GM12891 (cell line): ENCODE measurements at places on chromosomes 1 and 21.

GRCh38 chr1:97488530-97488929 lies 432.3 kb downstream of the DPYD start:
- DNase-seq, result no peak

DNA sequence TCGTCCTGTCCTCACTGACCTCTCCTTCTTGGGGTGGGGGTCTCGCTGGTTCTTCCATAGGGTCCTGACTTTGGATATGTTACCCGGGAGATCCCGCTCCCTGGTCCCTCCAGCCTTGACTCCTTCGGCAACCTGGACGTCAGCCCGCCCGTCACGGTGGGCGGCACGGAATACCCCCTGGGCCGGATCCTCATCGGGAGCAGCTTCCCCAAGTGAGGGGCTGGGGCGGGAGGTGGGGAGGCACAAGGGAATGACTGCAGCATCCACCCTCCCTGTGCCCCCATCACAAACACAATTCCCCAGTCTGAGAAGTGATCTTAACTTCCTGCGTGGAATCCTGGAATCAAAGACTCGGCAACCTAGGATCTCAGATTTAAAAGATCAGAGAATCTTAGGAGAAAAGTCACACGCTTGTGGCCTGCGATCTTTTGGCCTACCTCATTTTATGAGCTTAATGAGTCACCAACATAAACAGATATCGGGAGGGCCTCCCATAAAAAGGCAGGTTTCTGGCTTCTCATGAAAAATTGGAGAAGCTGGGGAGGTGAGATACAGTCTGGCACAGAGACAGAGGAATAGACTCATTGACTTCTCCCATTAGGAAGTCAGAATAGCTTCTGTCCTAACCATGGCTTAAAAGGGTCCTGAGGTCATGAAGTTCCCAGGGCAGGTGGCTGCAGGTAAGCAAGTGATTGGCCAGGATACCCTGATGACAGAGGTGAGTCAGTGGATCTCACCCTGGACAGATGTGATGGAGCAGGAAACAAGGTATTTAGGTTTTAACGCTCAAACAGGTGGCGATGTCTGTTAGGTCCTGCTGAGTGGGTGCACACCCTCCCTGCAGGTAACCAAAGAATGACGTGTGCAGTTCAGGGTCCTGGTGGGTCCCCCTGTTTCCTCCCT lies 15.9 kb upstream of the PADI3 start:
- no peak for DNase-seq

GRCh38 chr21:35381743-35382310 lies 332.7 kb upstream of the RUNX1 start:
- no peak for DNase-seq

- DNase-seq, result no peak
Measured at GRCh38 chr1:26083208-26083607, 15.8 kb upstream of the TRIM63 start.

DNA sequence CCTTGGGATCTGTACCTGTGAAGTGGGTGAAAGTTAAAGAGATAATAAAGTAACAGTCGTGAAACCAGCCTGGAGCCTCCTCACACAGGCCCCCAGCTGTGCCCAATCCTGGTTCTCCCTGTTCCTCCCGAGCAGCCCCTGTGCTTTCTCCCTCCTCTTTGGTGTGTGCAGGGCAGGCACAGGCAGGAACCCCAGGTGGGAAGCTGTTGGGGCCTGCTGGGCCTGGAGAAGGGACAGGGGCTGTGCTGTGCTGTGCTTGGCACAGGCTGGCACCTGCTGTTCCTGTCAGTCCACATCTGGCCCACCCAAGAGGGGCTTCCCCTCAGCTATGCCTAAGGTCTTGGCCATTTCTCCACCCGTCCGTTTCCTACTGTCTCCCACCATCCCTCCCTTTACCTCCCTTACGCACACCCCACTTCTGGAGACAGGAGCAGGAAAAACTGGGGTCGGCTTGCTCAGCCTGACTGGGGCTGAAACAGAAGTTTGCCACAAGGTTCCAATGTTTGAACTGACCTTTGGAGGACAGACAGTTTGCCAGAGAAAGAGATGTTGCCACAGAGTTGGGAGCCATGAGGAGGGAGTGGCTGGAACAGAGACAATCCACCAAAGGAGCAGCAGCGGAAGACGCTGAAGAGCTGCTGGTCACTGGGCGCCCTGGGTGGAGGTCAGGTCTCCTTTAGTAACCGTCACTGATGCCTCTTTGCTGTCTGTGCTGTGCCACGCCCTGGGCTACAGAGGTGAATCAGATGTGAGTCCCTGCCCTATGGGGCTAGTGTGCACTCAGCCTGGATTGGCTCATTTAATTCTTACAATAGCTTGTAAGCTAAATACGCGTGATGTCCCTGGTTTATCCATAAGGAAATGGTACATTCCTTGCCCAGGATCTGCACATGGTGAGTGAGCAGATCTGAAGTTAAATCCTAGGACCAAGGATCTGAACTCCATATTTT lies 18.8 kb upstream of the ARTN start:
- DNase-seq, result no peak

- DNase-seq, result no peak
Measured at GRCh38 chr1:26367441-26367840, 5.1 kb downstream of the ZNF683 start.

GRCh38 chr1:150154143-150154542 lies 4.4 kb downstream of the PLEKHO1 start:
- no peak for DNase-seq

GRCh38 chr1:53450225-53450624 lies 9.0 kb upstream of the DMRTB1 start:
- DNase-seq, result no peak

- no peak for DNase-seq
Measured at GRCh38 chr1:153683854-153684253, 5.4 kb downstream of the NPR1 start.

DNA sequence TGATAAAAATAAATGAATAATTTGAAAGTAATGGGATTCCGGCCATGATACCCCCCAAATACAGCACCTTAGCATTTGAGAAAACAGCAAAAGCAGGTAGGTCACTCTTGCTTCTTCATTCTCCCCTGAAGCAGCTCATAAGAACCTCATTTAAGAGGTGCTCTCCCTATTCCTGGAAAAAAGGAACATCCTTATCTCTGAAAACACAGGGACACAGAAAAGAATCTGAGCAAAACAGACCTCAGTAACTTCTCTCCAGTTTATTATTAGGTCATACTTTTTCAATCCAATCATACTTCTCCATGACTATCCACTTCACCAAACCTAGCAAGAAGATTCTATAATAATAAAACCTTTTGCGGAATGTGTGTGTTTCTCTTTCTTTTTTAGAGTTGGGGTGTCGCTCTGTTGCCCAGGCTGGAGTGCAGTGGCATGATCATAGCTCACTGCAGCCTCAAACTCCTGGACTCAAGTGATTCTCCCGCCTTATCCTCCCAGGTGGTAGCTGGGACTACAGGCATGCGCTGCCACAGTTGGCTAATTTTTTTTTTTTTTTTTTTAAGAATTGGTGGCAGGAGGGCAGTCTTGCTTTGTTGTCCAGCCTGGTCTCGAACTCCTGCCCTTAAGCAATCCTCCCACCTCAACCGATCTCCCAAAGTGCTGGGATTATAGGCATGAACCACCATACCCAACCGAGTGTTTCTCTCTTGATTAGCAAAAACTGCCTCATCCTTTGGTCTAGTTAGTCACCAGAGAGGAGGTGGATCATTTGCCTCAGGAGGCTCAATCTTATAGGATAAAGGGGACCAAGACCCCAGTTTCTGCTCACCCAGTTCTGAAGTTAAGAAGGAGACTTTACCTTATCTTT lies 10.6 kb upstream of the TRIM33 start:
- no peak for DNase-seq

DNA sequence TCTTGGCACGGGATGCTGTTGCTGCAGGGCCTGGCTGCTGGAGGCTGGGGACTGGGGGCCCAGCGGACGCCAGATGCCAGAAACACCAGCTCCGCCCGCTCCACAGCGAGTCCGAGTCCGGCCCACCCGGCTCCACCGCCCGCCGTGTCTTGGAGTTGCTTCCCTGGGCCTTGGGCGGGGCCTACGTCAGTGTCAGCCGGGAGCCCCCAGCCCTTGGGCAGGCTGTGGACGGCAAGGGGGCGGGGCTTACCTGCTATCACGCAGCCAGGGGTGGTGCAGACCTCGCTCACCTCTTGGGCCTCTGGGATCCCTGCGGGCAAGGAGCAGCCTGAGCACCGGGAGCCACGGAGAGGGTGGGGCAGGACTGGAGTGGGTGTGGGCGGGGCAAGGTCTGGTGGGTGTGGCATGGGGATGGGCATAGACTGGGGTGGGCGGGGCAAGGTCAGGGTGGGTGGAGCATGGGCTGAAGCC lies 21.8 kb downstream of the MMEL1 start:
- peak; percentile 48 for DNase-seq

GRCh38 chr1:170200621-170201397 lies 55.0 kb downstream of the NTMT2 start:
- no peak for DNase-seq

DNA sequence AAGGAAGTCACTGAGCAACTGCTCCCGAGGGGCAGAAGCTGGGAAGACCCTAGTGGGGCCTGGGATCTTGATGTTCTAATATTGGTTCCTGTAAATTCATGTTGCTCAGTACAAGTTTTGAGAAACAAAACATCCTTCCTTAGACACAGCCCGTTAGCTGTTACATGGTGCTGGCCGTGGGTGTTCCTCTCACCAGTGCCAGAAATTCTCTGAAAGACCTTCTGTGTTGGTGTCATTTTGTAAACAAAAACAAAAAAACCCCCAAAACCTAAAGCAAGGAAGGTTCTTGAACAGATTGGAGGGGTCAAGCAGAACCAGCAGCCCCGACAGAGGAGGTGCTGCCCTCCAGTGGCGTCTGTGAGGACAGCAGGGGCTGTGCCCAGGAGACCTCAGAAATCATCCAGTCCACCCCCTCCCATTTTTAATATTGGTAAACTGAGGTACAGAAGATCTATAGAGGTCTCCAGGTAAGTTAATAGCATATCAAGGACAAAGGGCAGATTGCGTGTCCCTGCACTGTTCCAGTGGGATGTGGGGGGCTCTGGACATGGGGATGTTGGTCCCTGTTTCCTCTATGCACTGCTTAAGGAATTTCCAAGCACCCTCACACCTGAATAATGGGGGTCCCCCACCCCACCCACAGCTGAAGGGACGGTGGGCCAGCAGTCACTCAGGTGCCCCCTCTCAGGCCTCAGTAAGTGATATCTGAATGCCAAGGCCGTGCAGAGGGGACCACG lies 38.2 kb downstream of the SLC2A7 start:
- peak; percentile 66 for DNase-seq

DNA sequence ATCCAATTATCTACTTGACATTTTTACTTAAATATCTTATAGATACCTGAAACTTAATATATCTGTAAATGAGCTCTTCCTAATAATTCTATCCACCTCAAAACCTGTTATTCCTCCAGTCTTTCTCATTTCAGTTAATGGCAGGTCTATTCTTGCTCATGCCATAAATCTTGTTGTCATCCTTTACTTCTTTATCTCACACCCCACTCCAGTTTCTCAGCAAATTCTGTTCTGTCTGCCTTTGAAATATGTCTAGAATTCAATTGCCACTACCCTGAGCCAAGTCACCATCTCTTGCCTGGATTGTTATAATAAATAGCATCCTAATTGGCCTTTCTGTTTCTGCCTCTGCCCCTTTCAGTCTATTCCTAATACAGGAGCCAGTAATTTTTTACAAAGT lies 105.8 kb downstream of the MAN1A2 start:
- DNase-seq, result no peak

DNA sequence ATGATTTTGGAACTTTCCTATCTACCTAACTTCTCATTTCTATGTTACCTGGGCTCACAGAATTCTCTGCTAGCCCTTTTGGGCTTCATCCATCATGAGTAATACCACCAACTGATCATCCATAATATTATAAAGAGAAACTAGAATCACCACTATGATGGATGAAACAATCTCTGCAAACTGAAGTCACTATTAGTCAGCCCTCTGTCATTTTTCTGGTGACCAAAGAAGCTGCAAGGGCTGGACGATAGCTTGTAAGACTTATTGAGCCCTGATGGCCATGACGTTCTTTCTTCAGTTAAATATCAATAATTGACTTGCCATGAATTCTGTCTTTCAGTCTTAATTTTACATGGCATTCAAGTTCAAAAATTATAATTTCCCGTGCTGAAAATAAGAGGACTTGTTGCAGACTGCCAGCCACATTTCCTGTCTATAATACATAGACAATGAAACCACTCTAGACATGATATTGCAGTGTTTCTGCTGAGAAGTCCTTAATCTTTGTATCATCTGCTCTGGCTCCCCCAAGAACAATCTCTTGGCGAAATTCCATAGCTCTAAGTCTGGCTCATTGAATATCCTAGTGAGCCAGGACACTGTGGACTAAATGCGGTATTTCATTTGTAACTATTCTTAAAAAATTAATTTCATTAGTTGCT lies 655.0 kb upstream of the CAMK1G start:
- DNase-seq, result no peak

DNA sequence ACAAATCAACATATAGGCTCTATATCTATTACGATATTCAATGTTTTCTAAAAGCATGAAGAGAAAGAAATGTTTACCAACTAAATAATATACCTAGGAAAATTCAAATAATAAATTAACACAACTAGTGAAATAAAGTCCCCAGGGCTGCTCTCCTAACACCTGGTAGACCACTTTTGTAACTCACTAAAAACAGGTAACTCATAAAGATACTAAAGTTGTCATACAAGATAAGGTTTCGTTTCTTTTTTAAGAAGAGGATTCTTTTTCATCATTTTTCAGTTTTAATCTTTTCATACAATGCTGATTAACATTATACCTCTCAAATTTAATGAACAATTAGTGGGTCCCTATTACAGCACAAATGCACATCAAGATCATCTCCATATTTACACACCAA lies 99.0 kb downstream of the ZZZ3 start:
- DNase-seq, result no peak

- DNase-seq, result no peak
Measured at GRCh38 chr1:10272274-10272673, 61.9 kb downstream of the KIF1B start.

GRCh38 chr1:7636795-7637526 lies 134.1 kb upstream of the VAMP3 start:
- no peak for DNase-seq

GRCh38 chr1:13443335-13443979 lies 33.2 kb downstream of the PRAMEF20 start:
- DNase-seq, result no peak

- DNase-seq, result no peak
Measured at GRCh38 chr21:42247716-42248115, 28.8 kb downstream of the ABCG1 start.

- DNase-seq, result no peak
Measured at GRCh38 chr1:7550261-7550865, 220.7 kb upstream of the VAMP3 start.

DNA sequence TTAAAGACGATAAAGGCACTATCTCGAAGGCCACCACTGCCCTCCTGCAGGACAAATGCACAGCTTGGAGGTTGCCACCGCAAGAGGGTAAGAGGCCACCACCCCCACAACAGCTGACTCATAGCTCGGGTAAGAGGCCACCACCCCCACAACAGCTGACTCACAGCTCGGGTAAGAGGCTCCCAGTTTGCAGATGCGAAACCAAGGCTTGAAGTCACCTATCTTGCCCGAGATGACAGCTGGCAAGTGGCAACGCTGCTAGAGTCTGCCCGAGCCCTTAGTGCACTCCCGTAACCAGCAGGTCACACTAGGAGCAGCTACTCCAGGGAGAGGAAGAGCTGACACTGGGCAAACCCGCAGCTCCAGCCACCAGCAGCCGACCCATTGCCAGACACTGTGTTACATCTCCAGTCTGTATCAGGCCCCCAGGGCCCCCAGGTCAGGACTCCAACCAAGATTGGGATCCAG lies 17.1 kb upstream of the SPSB1 start:
- peak; percentile 76 for DNase-seq
